ENCODE measurements at places on chromosomes 6 and 20. TPM values are rescaled to one million over a fixed set of nuclear protein-coding genes. Genes with fewer than 3 reads are reported as not detected.

DNA sequence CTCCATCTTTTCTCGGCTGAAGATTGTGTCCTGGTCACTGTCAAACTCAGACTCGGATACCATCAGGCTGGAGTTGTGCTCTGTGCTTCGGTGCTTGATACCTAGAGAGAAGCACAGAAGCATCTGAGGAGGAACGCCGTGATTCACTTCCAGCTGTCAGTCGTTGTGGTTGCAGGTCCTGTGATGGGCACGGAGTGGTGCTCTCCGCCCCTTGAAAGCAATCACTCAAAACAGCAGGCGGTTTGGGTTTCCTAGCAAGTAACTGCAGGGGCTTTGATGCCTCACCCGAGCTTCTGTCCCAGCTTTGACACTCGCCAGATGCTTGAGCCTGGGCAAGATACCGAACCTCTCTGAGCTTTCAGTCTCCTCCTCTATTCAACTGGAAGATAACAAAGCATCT, 52.5 kb downstream of the ALDH5A1 start:
- DNase-seq: peak; percentile 81

- DNase-seq: no peak
Observed at GRCh38 chr20:35985806-35986205, 17.4 kb downstream of the CNBD2 start.

GRCh38 chr6:113763876-113764275, 93.3 kb upstream of the MARCKS start:
- peak; percentile 7 for DNase-seq

DNA sequence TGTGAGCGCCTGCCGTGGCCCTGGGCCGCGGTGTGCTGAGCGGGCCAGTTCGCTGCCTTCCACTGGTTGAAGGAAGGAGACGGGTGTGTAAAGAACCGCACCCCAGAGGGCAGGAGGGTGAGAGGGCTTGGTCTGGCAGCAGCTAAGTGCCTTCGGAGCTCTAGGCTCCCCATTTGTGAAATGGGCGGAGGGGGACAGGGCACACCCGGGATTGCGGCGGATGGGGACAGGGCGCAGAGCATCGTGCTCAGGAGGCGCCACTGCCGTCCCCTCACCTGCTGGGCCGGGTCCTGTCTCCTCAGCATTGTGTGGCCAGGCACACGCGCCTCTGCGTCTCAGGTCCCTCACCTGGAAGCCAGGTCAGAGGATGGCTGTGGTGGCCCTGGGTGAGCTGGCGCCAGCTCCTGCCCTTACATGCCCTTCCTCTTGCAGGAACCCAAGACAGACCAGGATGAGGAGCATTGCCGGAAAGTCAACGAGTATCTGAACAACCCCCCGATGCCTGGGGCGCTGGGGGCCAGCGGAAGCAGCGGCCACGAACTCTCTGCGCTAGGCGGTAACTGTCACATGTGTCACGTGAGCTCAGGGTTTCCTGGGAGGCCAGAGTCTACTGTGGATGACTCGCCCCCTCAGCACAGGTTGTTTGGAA, 3.1 kb downstream of the ADRM1 start:
- no peak for DNase-seq

DNA sequence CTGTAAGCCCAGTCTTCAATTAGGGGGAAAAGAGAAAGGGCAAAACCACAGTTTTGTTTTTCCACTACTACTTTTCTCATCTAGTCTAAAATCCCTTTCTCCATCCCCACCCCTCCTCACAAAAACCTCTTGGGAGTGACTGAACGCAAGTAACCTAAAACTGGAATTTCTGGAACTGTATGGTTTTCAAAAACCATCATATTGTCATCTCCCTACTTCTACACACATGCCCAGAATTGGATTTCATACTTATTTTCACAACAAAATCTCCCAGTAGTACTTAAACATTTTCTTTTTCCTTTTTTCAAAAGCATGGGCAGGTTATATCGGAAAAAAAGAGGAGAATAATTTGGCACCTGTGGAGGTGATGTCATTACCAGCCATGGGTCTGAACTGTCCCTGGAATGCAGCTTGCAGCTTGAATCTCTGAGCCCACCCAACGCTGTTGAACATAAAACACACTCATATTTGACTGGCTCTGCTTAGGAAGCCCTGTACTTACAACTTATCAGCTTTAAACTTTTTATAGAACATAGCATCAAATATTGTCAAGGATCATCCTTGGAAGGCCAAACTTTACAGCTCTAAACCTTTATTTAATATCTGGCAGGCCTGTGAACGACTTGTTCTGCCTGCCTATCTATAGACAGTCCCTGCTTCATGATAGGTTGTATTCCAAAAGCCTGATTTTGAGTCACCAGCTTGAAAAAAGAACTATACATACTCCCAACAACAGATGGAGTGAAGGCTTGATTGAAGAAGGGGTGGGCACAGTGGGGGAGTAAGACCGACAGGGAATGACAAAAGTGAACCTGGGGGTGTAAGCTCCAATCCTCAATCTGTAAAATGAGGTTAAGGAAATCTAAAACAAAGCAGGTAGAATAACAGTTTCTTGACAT, 59.3 kb downstream of the EPB41L2 start:
- DNase-seq: no peak

DNA sequence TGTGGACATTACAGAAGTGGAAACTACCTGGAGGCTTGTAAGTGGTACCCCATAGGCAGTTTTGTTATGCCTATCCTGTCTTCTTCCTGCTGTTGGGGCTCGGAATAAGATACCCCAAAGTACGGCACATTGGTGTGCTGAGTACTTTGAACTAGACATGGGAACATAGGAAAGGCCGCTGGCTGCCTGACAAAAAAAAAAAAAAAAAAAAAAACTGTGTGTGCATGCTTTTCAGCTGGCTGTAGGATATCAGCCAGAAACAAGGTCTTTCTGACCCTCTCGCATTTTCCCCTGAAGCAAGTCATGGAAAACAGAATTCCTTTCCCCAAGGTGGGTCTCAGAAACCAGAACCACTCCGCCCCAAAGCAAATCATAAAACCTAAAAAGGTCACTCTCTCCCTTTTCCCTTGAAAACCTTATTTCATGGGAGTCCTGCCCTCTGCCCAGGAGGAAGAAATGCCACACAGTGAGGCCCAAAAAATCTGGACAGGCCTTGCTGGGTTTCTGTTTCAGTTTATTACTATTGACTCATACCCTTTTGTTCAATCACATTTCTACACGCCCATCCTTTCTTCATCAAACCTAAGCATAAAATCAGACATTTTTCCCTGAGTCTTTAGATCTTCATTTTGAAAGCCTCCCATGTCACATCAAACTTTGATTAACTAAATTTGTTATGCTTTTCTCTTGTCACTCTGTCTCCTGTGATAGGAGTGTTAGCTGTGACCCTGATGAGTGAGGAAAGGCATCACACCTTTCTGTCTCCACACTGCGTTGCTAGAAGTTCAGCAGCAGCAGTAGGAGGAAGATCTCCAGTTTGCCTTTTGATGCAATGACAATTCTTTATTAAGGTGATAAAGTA, 17.2 kb downstream of the SLC2A12 start:
- DNase-seq: no peak

DNA sequence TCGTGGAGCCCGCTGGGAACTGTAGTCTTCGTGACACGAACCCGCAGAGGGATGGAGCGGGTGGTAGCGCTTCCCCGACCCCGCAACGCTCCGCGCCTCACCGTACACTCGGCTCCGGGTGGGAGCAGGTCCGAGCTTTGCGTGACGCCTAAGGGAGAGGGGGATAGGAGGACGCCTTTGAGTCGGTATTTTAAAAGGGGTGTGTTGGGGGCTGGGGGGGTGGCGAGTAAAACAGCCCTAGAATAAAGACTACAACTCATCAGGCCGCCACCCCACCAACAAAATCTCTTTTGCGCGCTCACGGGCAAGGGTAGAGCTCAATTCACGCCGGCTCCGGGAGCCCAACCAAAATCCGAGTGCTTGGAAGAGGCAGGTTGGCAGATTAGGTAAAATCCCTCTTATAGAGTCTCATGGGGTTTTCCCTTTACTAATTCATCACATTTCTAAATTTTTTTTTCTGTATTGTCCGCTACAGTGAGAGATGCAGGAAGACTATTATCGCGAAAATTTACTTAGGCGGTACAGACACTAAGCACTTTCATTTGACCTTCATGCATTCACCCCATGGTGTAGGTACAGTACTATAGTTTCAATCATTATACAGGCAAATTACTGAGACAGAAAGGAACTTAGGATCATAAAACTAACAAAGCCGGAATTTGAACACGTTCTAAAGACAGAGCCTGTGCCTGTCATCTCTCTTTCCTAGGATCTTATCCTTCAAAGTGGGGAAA, 706 bp upstream of the SNX14 start:
- peak; percentile 76 for DNase-seq

DNA sequence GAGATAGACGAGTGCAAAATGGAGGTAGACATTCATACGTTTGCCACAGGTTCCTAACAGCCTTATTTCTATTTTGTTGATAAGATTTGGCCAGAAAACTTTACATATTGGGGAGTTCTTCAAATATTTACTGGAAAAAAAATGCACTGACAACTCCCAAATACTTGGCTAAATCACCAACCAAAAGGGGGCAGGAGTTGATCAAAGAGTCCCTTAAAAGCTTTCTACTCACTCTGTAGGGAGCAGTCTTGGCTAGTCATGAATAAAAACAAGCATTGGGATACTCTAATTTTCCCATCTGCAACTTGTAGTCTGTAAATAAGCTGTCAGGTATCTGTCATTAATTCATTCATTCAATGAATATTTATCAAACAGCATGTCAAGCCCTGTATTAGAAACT, 18.4 kb downstream of the TENT5A start:
- no peak for DNase-seq

GRCh38 chr6:128029826-128030225, 129.0 kb upstream of the THEMIS start:
- no peak for DNase-seq

GRCh38 chr6:162290846-162291465, 436.6 kb downstream of the PRKN start:
- no peak for DNase-seq

- no peak for DNase-seq
Observed at GRCh38 chr6:49849213-49849907, 17.0 kb downstream of the CRISP1 start.

- no peak for DNase-seq
Observed at GRCh38 chr6:32436995-32437836, 2.5 kb upstream of the HLA-DRA start.

DNA sequence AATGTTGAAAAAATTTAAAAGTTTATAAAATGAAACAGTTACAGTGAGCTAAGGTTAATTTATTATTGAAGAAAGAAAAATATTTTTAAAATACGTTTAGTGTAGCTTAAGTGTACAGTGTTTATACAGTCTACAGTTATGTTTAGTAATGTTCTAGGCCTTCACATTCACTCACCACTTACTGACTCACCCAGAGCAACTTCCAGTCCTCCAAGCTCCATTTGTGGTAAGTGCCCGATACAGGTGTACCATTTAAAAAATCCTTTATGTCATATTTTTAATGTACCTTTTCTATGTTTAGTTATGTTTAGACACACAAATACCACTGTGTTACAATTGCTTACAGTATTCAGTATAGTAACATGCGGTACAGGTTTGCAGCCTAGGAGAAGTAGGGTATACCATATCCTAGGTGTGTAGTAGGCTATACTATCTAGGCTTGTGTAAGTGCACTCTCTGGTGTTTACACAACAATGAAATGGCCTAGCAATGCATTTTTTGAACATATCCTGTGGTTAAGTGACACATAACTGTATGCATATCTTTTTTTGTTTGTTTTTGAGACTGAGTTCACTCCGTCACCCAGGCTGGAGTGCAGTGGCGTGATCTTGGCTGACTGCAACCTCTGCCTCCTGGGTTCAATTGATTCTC, 26.3 kb downstream of the FLRT3 start:
- DNase-seq: no peak

GRCh38 chr6:95548188-95548786, 29.0 kb upstream of the MANEA start:
- no peak for DNase-seq

DNA sequence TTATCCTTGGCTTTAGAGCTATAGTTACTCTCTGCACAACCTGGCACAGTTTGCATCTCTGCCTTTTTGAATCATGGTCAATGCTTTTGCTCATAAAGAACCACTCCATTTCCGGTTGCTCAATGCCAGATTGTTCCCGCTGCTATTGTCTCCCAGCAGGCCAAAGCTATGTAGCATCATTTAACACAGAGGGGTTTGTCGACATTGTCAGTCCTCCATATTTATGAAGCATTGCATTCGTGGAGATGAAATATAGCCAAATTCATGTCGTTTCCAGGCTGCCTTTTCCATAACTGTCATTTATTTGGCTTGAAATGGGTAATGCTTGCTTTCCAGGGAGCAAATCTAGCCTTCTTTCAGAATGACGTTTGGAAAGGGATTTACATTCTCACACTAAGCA, 598.8 kb downstream of the EPHA7 start:
- no peak for DNase-seq

- no peak for DNase-seq
Observed at GRCh38 chr20:51703400-51704287, 64.5 kb downstream of the ATP9A start.

GRCh38 chr20:46144432-46145025, 26.4 kb downstream of the CD40 start:
- no peak for DNase-seq

DNA sequence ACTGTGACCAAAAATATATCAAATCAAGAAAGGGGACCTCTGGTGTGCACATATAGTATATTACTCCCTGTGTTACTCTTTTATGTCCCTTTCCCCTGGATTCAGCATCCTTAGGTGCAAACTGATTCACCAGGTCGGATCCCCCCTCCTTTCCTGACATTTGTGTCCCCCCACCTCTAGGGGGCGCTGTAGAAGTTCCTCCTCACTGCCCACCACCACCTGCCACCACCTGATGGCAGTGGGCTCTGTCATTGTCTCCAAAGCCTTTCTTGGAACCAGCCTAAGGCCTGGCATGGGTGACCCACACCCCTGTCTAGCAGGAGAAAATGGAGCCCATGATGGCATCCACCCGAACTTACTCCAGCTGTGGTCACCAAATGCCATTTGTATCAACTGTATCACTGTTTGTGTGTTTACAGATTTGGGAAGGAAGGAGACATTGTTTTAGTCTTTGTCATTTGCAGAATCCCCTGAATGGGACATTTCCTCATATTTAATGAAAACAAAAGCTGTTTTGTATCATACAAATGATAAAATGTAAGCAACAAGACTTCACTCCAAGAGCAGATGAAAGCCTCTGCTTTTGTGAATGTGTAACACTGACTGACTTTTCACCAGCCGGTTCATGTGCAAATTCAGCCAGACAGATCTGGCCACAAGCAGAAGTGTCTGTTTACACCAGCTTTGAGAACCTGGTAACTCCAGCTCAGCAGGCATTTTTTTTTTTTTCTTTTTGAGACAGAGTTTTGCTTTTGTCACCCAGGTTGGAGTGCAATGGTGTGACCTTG, 66.2 kb downstream of the ARMC2 start:
- peak; percentile 71 for DNase-seq

GRCh38 chr20:57087102-57087501, 179.3 kb downstream of the BMP7 start:
- no peak for DNase-seq

- peak; percentile 83 for DNase-seq
Observed at GRCh38 chr6:34237722-34238584, 1.3 kb downstream of the HMGA1 start.

GRCh38 chr20:53176134-53176533, 204.0 kb downstream of the TSHZ2 start:
- DNase-seq: no peak

TNF gene
- 33.2 TPM for total RNA-seq

PLTP gene
- total RNA-seq: 4.8 TPM

TGM3 gene
- not detected for total RNA-seq

MUC22 gene
- not detected for total RNA-seq

OLIG3 gene
- not detected for total RNA-seq

LGSN gene
- total RNA-seq: not detected

LTB gene
- 52.3 TPM for total RNA-seq

C20orf141 gene
- not detected for total RNA-seq

SYCP2 gene
- total RNA-seq: 1.5 TPM

GABRR1 gene
- not detected for total RNA-seq

Measured in activated naive CD4-positive, alpha-beta T cell treated with anti-CD3 and anti-CD28 coated beads for 36 hours (primary cell).